ENCODE measurements at places on chromosomes 1 and 21.

- no peaks in the 10 kb centered on the region for H3K36me3 ChIP-seq
- no peak for DNase-seq
- H3K4me3 ChIP-seq = no peak overlapping the region
- H3K27me3 ChIP-seq = no peaks in the 10 kb centered on the region
These were observed 35.4 kb upstream of the SRSF10 start for GRCh38 chr1:24015221-24016210.

DNA sequence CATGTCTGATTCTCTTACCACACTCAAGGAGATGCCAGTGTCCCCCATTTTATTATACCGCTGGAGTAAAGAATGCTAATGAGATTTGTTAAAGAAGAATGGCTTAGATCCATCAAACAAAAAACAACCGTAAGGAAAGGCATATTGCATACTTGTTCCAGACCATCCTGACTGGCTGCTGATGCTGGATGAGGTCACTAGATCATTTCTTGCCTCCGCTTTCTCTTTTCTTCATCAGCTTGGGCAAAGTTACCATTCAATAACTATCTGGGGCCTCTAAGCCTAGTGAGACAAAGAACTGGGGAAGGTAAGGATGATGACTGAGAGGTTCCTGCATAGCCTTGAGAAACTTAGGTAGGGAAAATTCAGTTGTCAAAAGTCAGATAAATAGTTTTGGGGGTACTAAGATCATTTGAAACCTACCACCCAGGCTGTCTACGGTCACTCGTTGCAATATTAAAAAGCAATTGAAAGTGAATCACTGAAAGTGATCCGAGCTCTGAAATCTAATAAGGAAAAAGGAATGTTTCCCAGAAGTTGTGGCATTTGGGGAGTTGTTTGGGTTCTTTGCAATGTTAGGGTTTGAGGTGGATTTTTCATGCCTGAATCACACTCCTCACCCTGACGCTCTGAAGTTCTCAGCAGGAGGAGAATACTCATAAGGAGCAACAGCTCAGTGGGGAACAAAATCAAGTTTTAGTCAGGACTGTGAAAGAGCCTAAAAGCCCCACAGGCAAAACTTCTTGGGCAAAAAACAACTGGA, 176.8 kb downstream of the HHIPL2 start:
- H3K4me1 ChIP-seq = no peaks in the 10 kb centered on the region
- no peaks in the 10 kb centered on the region for H3K36me3 ChIP-seq
- DNase-seq = no peak
- H3K4me3 ChIP-seq = no peak overlapping the region

- H3K36me3 ChIP-seq = no peaks in the 10 kb centered on the region
- no peaks in the 10 kb centered on the region for H3K27me3 ChIP-seq
- H3K4me1 ChIP-seq = no peaks in the 10 kb centered on the region
- DNase-seq = no peak
- no peak overlapping the region for H3K27ac ChIP-seq
These were observed 498.7 kb upstream of the NFIA start for GRCh38 chr1:60583696-60584095.

DNA sequence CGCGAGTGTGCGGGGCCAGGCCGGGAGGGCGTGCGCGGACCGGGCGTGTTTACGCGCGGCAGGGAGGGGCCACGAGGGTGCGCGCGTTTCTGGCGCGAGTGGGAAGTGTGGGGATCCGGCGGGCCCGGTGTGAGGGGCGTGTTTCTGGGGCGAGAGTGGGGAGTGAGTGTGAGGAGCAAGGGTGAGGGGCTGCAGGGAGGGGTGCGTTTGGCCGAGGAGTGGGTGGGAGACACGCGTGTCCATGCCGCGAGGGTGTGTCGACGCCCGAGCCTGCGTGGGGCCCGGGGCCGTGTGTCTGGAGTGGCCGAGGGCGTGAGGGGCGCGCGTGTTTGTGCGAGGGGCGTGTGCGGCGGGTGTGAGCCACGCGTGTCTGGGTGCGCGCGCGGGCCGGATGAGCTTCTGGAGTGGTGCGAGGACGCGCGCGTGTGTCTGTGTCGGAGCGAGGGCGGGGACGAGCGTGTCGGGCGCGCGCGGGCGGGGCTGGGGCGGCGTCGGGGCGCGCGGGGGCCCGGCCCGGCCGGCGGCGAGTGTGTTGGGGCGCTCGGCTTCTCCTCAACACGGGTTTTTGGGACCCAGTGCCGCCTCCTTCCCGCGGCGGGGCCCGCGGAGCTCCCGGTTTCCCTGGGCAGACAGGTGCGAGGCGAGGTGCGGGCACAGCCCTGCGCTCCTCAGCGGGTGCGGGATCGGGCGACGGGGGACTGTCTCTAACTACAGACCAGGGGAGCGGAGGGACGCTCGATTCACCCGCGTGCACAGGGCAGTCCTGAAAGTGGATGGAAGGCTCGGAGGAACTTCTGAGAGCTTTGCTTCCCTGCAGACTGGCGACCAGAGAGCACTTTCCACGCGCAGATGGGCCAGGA, 65.8 kb upstream of the VAMP3 start:
- peak overlapping the region; percentile 37 for H3K27ac ChIP-seq
- H3K4me1 ChIP-seq = peaks cover 4% of the 10 kb centered on the region
- H3K27me3 ChIP-seq = peaks cover 7% of the 10 kb centered on the region
- H3K36me3 ChIP-seq = no peaks in the 10 kb centered on the region
- DNase-seq = peak; percentile 76
- peak overlapping the region; percentile 54 for H3K4me3 ChIP-seq

DNA sequence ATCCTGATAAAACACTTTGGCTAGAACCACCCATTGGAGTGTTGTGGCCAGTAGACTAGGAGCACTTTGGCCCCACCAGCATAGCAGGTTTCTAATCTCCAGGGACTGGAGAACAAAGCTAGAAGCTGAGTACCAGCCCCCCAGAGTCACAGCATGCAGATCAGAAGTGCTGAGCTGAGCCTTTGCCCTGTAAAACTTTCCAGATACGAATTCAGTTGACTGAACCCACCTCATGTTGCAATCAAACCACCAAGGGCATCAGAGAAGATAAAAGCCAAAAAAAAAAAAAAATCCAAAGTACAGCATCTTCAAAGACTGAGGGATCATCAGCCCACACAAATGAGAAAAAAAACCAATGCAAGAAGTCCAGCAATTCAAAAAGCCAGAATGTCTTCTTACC, 8.7 kb upstream of the CD53 start:
- no peaks in the 10 kb centered on the region for H3K27me3 ChIP-seq
- H3K4me3 ChIP-seq = no peak overlapping the region
- DNase-seq = no peak
- H3K36me3 ChIP-seq = no peaks in the 10 kb centered on the region

DNA sequence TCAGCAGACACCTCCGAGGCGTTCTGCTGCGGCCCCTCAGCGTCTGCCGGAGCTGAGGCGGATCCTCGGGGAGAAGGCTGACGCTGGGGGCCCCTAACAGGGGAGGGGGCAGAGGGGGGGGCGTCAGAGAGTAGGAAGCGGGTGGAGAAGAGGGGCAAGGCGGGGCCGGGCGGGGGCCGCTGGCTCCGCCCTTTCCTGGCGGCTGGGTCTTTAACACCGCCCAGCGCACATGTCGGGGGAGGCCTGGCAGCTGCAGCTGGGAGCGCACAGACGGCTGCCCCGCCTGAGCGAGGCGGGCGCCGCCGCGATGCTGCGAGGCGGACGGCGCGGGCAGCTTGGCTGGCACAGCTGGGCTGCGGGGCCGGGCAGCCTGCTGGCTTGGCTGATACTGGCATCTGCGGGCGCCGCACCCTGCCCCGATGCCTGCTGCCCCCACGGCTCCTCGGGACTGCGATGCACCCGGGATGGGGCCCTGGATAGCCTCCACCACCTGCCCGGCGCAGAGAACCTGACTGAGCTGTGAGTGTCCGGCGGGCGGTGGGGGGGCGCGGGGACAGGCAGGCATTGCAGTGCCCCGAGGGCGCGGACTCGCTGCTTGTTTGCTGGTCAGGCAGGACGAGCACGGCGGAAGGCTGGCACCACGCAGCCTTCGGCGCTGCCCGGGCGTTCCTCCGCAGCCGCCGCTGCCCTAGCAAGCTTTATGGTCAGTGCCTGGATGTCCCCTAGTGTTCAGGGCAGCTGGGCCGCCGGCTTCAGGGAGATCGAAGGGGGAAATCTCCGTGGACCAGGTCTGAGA, at the start of gene NTRK1:
Gene NTRK1, plus strand, starts transcription at position 238 of the 796 bp plus-strand sequence. Its CDS starts 70 bp downstream, at position 308.
- H3K27me3 ChIP-seq = peaks cover 81% of the 10 kb centered on the region
- peaks cover 26% of the 10 kb centered on the region for H3K4me1 ChIP-seq
- no peak for DNase-seq
- H3K36me3 ChIP-seq = no peaks in the 10 kb centered on the region

GRCh38 chr1:162699366-162699765, 67.1 kb downstream of the DDR2 start:
- no peak overlapping the region for H3K4me3 ChIP-seq
- DNase-seq = no peak
- H3K27me3 ChIP-seq = no peaks in the 10 kb centered on the region
- no peak overlapping the region for H3K27ac ChIP-seq
- no peaks in the 10 kb centered on the region for H3K36me3 ChIP-seq

DNA sequence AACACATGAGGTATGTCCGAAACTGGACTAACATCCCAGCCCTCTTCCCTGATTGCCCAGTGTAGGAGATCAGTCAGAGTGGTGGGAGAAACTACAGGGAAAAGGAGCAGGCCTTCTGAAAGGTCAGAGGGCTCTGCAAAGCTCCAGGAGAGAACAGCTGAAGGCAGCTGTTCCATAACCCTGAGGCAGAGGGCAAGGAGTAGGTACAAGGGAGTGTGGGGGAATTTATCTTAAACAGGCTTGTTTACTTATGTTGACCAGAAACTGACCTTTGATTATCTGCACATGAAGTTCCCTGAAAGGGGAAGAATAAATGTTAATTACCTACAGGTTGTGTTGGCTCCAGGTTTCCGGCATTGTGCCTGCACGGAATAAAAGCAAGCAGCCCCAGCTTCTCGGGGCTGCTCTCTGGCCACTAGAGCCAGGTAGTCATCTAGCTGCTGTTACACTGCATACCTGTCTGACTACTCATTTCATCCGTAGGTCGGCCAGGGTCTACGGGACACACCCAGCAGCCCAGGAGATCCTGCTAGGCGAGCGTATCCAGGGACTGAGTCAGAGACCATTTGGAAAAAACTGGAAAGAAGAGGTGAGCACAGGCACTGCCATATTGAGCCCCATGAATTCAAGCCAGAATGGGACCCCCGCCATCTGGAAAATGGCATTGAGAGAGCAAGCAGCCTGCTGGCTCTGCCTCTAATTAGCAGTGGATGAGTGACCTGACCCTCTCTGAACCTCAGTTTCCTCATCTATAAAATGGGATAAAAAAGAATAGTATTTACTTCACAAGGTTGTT, 14.9 kb upstream of the PAQR7 start:
- no peak for DNase-seq
- no peaks in the 10 kb centered on the region for H3K27me3 ChIP-seq
- H3K4me3 ChIP-seq = no peak overlapping the region
- H3K36me3 ChIP-seq = no peaks in the 10 kb centered on the region
- peak overlapping the region; percentile 55 for H3K27ac ChIP-seq
- H3K4me1 ChIP-seq = peaks cover 33% of the 10 kb centered on the region

GRCh38 chr1:210456731-210457255, 128.1 kb downstream of the HHAT start:
- no peak overlapping the region for H3K4me3 ChIP-seq
- H3K27me3 ChIP-seq = no peaks in the 10 kb centered on the region
- no peak for DNase-seq
- no peaks in the 10 kb centered on the region for H3K36me3 ChIP-seq
- no peaks in the 10 kb centered on the region for H3K4me1 ChIP-seq

- no peak for DNase-seq
- no peaks in the 10 kb centered on the region for H3K27me3 ChIP-seq
- no peak overlapping the region for H3K4me3 ChIP-seq
- H3K27ac ChIP-seq = no peak overlapping the region
These were observed 3.4 kb upstream of the MARCKSL1 start for GRCh38 chr1:32339363-32339978.

DNA sequence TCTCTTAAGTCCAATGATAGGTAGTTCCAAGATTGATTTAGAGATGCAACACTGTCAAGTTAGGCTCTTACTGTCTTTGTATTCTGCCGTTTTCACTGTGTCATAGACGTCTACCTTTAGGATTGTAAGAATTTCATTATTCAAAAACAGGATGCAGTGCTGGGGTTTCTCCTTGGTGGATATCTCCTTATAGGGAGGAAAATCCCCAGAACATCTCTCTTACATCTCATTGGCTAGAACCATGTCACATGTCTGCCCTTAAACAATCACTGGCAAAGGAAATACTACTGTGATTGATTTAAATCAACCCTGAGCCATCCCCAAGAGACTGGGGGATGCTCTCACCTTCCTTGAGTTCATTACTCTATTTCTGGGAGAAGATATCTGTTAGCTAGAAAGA, 10.9 kb upstream of the FUBP1 start:
- no peaks in the 10 kb centered on the region for H3K27me3 ChIP-seq
- H3K4me1 ChIP-seq = no peaks in the 10 kb centered on the region
- no peak overlapping the region for H3K27ac ChIP-seq
- H3K4me3 ChIP-seq = no peak overlapping the region
- H3K36me3 ChIP-seq = peaks cover 7% of the 10 kb centered on the region
- DNase-seq = no peak

DNA sequence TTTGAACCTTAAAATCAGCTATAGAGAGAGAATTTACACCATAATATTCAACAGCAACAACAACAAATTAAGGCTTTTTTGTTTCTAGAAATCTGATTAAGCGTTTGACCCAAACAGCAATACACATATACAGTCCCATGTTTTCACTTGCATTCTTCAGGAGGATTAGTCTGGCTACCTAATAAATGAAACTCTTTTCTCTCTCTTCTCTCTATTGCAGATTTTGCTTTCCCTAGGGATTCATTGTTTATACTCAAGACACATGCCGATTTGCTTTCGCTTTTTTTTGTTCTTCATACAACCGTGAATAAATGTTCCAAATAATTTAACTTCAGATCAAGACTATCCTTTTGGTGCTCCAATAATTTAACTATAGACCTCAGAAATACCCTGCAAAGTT, 162.4 kb upstream of the PTBP2 start:
- H3K4me3 ChIP-seq = no peak overlapping the region
- no peaks in the 10 kb centered on the region for H3K27me3 ChIP-seq
- peaks cover 2% of the 10 kb centered on the region for H3K4me1 ChIP-seq
- H3K27ac ChIP-seq = no peak overlapping the region
- DNase-seq = no peak

DNA sequence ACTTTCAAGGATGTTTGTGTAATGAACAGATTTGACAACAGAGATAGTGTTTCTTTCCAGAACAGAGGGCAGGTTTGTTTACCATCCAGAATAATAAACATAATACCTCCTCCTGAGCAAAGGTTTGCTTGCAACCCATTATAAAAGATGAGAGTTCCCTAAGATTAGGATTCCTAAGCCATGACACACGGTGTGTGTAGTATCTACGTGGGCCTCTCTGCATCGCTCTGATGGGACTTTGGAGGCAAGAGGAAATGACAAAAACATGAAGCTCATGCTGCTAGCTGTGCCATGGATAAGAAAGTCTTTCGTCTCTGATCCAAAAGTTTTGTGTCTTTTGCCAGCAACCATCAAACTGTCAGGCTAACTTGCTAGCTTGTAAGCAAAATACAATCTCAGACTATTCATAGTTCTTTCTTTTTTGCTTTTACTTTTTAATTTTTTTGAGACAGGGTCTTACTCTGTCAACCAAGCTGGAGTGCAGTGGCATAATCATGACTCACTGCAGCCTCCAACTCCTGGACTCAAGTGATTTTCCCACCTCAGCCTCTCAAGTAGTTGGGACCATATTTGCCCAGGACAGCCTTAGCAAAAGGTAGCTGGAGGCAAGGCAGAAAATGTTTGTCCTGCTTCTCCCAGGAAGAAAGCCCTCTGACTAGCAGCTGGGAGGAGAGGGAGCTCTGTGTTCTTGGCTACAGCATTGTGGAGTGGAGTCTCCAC, 81.1 kb downstream of the LHX4 start:
- H3K36me3 ChIP-seq = no peaks in the 10 kb centered on the region
- no peaks in the 10 kb centered on the region for H3K27me3 ChIP-seq
- H3K27ac ChIP-seq = no peak overlapping the region
- no peaks in the 10 kb centered on the region for H3K4me1 ChIP-seq
- no peak overlapping the region for H3K4me3 ChIP-seq

All from upper lobe of right lung (tissue), 1 donor.